ENCODE measurements at places on chromosomes 7 and 10. TPM values are rescaled to one million over a fixed set of nuclear protein-coding genes. Genes with fewer than 3 reads are reported as not detected.

DNA sequence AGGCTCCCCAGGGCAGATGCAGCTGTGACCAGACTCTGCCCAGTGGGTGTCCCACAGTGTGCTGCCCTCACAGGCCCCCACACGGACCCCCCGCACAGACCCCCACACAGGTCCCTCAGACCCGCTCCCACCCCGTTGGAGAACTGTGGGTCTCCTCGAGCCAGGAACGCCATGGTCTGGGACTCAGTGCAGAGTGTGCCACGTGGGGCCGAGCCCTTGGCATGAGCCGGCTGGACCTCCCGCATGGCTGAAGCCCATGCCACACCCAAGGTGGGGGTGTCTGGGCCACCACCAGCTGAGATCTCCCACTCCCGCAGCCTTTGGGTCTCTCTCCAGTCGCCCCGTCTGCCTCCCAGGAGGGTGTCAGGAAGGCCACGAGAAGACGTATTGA, 34.3 kb downstream of the JAKMIP3 start:
- no peak for DNase-seq

DNA sequence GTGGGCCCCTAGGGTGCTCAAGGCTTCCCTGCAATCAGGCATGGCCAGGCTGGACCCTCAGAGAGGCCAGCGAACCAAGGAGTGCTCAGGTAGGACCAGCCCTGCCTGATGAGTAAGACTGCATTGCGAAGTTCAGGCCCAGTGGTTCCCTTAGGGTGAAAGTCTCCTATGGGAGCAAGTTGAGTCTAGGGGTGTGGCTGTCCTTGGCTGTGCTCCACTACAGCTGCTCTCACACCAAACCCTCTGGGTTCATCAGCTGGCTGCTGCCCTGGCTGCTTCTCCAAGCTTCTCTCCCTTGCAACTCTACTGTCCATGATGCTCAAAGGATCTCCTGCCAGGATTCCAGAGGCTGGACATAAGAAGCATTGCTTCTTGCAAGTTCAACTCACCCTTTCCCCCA, 18.7 kb downstream of the FAM25A start:
- no peak for DNase-seq

- DNase-seq, result no peak
Measured at GRCh38 chr10:75572478-75572877, 141.1 kb downstream of the LRMDA start.

DNA sequence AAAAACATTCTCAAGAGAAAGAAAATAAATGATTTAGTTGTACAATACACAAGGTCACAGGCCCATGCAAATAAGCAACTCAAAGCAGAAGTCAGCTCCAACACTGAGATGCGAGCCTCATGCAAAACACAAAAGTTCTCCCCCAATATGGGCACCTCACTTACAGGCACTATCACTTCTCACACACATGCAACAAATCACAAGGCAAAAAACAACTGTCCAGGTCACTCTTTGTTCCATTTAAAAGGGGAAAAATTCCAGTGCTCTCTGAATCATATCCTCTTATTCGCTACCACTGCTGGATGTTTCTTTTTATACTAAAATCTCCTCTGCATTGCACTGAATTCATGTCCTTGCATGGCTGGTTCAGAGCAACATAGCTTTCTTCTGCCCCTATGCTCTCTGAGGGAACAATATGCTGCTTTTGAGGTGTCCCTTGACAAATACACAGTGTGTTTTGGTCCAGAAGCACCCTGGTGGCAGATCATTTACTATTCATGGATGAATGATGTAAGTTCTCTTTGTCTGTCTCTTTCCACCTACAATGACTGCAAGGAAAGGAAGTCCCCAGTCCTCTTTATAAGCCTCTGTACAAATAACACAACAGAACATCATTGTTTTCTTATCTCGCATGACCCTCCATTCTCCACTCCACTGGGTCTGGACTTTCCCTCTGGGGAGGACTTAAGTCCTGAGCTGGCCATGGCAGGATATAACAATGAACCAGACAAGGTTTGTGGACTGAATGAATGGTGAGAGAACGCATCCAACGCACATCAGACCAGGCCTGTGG, 85.4 kb upstream of the GSDME start:
- no peak for DNase-seq

- DNase-seq, result no peak
Measured at GRCh38 chr7:151124899-151125399, 38.7 kb downstream of the AGAP3 start.

- DNase-seq, result no peak
Measured at GRCh38 chr7:31794851-31795344, 107.9 kb downstream of the PPP1R17 start.

GRCh38 chr7:105309235-105310169, 79.2 kb downstream of the SRPK2 start:
- no peak for DNase-seq

GRCh38 chr7:116663744-116664143, 8.3 kb upstream of the MET start:
- no peak for DNase-seq

GRCh38 chr7:65839846-65840245, 33.0 kb upstream of the VKORC1L1 start:
- DNase-seq, result no peak

DNA sequence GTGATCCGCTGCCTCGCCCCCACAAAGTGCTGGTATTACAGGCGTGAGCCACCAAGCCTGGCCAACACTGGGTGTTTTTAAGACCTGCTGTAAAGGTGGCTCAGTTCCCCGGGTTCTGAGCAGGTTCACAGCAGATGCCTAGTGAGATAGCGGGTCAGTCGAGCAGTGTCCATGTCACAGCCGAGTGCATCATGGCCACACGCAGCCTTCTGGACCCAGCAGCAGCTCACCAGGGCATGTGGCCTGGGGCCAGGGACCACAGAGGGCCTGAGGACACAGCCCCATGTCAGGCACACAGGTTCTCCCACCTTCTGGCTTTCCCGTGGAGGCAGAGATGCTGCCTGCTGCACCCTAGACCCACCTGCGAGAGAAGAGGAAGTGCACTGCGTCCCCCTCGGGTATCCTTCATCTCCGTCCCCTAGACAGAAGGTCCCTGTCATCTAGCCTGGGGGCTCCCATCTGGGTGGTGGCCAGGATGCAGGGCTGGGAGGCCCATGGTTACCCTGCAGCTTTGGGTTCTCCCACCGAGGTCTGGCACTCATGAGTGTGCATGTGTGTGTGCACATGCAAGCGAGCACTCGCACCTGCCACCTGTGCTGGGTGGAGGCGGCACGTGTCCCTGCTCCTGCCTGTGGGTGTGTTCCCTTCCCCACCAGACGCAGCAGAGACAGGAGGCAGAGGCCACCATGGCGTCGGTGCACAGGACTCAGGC, 98.6 kb downstream of the NKX6-2 start:
- no peak for DNase-seq

GRCh38 chr7:50412973-50413372, 37.2 kb downstream of the FIGNL1 start:
- no peak for DNase-seq

DNA sequence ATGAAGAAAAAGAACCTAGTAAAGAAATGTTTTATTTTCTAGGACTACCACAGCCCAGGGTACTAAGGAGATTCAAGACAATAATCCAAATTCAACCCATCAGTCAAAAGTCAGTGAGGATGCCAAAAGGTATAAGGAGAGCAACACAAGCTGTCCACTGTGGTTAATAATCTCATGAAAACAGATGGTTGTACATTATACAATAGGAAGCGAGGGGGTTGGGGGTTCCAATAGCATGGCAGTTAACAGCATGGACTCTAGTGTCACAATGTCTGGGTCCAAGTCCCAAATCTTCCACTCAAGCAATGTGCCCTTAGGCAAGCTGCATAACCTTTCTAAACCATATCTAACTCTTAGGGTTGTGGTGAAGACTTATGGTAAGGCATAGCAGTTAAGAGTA, 35.1 kb downstream of the BRAF start:
- no peak for DNase-seq

DNA sequence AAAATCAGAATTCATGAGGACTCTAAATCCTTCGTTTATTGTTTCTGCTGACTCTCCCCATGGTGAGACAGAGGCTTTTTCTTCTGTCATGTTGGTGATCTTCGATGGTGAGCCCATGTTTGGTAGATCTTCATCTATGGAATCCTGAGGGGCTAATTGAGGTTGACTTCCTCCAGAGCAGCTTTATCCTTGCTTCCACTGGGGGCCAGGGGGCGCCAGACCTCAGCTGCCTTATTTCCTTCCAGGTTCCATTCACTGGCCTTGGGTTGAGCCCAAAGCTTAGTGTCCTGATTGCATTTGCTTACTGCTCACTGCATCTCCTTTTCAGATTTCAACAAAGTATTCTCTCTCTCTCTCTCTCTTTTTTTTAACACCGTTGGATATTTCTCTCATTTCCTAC, 80.7 kb downstream of the GCC1 start:
- DNase-seq, result no peak

- no peak for DNase-seq
Measured at GRCh38 chr7:94584113-94584512, 71.8 kb downstream of the SGCE start.

DNA sequence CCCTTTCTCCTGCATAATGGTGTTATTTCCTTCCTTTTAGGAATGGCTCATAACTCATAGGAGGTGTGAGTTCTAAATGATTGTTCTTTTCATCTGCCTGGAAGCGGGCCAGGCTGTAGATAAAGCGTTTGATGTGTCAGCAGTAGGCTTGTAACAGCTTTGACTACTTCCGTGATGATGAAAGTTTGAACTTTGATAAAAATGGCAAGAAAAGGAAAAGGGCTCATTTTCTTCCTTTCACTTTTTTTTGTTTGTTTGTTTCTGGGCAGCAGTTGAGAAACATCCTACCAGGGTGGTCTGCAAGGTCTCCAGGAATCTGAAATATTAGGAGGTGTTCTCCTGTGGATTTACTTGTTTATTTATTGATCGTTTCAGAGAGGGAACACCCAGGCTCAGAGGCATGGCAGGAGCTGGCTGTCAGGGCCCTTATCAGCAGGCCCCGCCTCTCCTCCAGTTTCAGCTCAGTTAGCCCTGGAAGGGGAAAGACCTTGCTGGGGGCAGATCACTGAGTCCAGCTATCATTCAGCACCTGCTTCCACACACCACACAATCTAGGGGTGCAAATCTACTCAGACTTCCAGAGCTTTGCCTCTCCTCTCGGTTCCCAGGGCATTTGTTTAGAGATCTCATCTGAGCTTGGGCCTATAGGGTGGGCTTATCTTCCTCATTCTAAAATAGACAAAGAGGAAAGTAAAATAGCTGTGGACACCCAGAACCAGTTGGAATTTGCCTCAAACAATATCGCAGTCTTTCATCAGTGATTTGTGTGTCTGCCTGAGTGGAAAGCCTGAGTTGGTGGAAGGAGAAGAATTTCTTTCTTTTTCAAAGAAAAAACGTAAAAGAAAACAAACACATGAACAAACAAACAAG, 130.9 kb downstream of the BMPER start:
- no peak for DNase-seq

- no peak for DNase-seq
Measured at GRCh38 chr7:11830582-11831155, 1.3 kb downstream of the THSD7A start.

DNA sequence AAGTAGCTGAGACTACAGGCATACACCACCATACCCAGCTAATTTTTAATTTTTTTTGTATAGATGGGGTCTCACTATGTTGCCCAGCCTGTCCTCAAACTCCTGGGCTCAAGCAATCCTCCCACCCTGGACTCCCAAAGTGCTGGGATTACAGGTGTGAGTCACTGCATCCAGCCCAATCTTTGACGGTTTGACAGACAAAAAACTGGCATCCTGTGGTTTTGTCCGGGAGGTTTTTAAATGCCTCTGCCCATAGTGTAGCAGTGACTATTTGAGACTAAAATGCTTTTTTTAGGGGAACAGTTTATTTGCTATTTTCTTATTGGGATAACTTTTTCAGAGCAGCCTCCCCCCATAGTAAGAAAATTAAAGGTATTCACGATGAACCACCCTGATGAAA, 523.7 kb upstream of the GALNT17 start:
- no peak for DNase-seq

- no peak for DNase-seq
Measured at GRCh38 chr7:94061326-94061725, 57.2 kb upstream of the BET1 start.

- DNase-seq, result no peak
Measured at GRCh38 chr10:4024027-4024426, 239.0 kb upstream of the KLF6 start.

DNA sequence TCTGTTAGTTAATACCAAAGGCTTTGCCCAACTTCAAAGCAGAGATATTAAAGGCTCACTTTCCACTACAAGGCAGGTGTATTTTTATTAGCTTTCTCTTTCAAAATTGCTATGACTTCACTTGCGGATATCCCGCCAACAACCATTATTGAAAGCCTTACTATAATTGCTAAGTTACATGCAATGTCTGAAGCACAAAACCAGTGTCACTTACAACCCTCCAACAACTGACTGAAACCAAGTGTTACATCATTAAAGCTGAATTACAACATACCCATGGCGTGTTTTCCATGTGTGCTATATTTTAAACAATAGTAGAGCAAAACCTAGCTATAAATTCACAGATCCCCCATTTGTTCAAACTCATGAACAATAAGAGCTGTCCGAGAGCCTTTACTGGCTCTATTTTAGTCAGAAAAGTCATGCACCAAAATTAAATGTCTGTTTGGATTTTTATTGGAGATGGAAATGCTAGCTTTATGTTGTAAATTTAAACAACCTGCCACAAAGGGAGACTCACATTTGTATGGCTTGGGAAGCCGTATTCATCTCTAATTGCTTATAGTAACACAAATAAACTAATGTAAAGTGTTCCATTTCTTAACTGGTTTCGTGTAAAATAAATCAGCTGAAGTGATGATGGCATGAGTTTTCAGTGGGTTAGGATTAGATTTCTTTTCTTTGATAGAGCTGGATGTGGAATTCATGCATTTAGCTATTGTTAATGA, 227.1 kb downstream of the AGMO start:
- no peak for DNase-seq

DNA sequence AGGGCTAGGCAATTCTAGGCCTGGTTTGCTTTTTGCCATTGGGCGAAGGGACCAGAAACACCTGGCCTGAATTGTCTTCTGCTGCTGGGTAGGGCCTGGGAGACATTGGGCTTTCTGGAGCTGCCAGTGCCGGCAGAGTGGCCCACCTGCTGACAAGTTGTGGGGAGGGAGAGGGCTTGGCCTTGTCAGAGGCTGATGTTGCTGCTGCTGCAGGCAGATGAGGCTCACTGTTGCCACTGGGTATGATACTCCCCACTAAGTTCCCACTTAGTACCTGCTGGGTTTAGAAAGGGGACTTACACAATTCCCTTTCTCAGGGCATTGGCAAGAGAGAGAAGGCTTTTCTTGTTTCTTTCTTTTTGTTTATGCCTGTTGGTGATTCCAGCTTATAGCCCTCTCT, 289.6 kb upstream of the NPVF start:
- DNase-seq, result no peak

The ACHE gene
- polyA plus RNA-seq, result 67.1 TPM

The RPEL1 gene
- not detected for polyA plus RNA-seq

The PAOX gene
- 2.5 TPM for polyA plus RNA-seq

The CCDC7 gene
- 3.1 TPM for polyA plus RNA-seq

The PDZD7 gene
- polyA plus RNA-seq, result 1.6 TPM

The AVPI1 gene
- polyA plus RNA-seq, result 6.0 TPM

The ABCC2 gene
- 1.0 TPM for polyA plus RNA-seq

The CACNB2 gene
- polyA plus RNA-seq, result 1.5 TPM

The CALHM1 gene
- 0.04 TPM for polyA plus RNA-seq

The CYP3A4 gene
- polyA plus RNA-seq, result 0.22 TPM

The ATP6V0A4 gene
- polyA plus RNA-seq, result not detected
